ENCODE measurements at places on chromosomes 5 and 9.

GRCh38 chr5:112604732-112605630, 132.7 kb upstream of the APC start:
- DNase-seq = no peak

DNA sequence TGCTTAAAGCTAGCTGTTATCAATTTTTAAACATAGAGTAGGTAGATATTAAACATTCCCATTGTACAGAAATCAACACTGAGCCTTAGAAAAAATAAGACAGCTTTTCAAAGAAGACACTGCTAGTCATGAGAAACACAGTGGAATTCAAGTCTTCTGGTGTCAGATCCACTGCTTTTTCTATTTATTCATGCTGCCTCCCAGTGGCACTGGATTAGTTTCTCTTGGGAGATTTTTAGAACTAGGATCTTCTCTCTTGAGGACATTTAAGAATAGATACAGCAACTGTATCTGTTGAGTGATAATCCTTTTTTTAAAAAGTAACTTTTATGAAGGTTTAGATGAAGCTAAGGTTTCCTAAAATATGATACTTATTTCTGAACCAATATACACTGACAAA, 1635.4 kb upstream of the C9orf72 start:
- no peak for DNase-seq

GRCh38 chr5:119309326-119309725, 46.5 kb upstream of the TNFAIP8 start:
- DNase-seq = no peak

DNA sequence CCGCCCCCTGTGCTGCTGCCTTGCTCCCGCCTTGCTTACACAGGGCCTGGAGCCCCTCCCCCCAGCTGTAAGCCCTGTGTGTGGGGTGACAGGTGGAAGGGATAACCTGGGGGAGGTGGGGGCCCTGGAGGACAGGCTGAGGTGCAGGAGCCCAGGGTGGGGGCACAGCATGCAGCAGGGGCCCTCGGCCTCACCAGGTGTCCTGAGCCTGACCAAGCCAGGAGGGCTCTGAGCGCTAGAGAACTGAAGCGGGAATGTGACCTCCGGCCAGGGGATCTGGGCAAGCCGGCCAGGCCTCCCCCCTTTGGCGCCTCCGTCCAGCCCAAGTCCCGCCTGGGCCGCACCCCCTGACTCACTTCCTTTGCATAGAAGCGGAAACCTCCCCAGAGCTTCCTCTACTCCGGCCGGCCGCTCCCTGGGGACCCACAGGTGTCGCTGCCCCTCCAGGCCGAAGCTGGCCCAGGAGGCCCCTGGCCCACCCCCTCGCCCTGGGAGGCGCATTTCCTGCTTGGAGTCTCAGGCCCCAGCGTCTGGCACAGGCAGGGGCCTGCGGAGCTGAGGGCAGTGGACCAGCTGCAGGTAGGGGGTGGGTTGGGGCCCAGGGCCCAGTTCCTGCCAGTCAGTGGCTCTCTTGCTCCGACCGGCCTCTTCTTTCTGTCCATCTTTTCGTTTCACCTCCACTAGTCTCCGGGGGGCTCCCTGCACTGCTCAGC, at the start of gene TOR4A:
Gene TOR4A (plus strand): TSS at position 398 of the 713 bp plus-strand sequence. CDS start 964 bp downstream, outside the sequence.
- DNase-seq = no peak

GRCh38 chr9:82558346-82558745, 504.6 kb downstream of the RASEF start:
- DNase-seq = no peak

- no peak for DNase-seq
Observed at GRCh38 chr9:92739346-92739970, 25.2 kb downstream of the BICD2 start.

- no peak for DNase-seq
Observed at GRCh38 chr9:109273869-109274268, 47.0 kb downstream of the EPB41L4B start.

DNA sequence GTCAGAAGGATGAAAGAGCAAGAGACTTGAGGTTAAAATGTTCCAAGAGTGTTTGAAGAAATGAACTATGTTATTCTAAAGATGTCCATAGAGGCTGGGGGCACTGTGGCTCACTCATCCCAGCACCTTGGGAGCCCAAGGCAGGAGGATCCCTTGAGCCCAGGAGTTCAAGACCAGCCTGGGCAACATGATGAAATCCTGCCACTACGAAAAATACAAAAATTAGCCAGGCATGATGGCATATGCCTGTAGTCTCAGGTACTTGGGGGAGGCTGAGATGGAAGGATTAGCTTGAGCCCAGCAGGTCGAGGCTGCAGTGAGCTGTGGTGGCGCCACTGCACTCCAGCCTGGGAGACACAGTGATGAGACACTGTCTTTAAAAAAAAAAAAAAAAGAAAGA, 2.7 kb downstream of the AOPEP start:
- no peak for DNase-seq

DNA sequence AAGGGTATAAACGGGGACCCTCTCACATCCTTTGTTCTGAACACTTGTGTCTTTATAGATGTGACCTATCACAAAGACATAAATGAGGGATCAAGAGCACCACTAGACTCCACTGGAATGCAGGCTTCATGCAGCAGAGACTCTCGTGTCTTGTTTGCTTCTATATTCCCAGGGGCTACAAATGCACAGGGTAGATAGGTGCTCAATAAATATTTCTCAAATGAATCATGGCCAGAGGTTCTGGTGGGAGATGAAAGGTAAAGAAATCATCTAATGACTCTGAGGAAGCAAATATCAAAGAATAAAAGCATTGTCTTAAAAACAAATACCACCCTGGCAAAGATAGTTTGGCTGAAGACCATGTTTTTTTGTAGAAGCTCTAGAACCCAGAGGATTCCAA, 6.6 kb downstream of the SLC36A3 start:
- no peak for DNase-seq

Data from stimulated activated CD4-positive, alpha-beta T cell treated with anti-CD3 and anti-CD28 coated beads, Interleukin-4, amount 100 ng/mL, for 4 hours (primary cell).